HepG2 (cell line): ENCODE measurements at places on chromosomes 4 and X.

GRCh38 chr4:53702334-53703266, 111.3 kb upstream of the LNX1 start:
- peak; percentile 63 for DNase-seq

DNA sequence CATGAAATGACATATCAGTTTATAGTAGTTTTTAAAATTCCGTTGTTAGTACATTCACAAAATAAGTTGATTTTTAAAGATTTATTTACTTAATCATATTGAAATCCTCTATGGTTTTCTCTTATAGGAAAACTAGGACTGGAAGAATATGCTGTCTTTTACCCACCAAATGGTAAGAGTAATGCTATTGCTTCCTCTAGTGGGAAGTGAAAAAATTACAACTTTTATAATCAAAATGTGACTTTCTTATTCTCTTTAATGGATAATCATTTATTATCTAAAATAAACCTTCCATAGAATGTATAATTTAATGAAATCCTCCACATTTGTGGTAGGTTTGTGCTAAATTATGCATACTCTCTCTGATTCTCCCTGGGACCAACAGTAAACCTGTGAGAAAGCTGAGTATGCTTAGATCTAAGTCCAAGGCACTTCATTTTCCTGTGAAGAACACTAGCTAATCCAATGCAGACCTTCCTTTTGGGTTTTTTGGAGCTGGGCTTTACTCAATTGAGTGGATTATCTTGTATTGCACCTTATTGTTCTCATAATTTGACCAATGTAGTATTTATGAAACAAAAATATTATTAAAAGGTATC, 136.2 kb downstream of the TBC1D19 start:
- DNase-seq = no peak

DNA sequence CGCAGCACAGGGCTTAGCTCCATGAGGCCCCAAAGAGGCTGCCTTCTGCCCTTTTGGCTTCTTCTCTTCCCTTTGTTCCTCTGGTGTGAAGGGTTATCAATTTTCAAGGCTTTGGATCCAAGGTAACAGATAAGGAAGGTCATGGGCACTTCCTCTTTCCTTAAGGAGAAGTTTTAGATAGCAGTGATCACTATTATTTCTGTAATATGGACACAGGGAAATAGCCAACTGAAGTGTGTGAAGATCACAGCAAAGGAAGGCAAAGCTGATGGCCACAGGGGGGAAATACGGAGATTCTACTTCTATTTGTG, 366.8 kb downstream of the UNC5C start:
- no peak for DNase-seq

GRCh38 chr4:128384091-128384520, 96.5 kb upstream of the PGRMC2 start:
- no peak for DNase-seq

- DNase-seq = no peak
Measured at GRCh38 chrX:14017399-14017798, 12.3 kb downstream of the GEMIN8 start.

- no peak for DNase-seq
Measured at GRCh38 chrX:42686706-42687105, 91.3 kb downstream of the PPP1R2C start.

DNA sequence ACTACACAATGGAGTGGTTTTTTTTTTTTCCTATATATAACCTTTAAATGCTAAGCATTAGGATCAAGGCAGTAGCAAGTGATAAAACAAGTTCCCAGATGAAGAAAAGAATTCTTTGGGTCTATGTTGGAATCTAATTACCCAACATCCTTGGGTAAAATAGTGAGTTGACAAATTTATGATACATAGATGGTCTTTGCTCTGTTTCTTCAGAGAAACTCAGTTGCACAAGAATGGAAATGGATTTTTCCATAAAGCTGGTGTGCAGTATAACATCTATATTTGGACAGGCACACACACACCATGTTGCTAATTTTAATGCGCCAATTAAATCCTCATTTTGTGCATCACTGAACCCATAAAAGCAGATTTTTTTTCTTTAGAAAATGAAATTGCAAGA, 137.0 kb upstream of the MED14 start:
- DNase-seq = no peak
